ENCODE measurements at places on chromosomes 4 and X.

DNA sequence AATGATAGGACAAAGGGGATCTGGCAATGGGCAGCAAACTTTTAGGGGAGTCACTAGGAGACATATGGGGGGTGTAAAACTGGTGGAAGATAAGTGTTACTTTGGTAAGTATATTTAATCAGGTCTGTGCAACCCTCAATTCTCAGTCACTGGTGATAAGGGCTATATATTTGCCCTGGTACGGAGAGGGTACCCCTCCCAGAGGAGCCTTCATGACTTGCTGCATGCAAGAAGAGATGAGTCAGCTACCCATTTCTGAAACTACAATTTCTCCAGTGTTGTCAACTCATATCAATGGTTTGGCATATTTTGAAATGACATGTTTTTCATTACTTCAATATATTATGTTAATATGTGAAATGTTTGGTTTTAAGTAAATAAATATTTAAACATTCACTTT lies 14.3 kb downstream of the SMARCAD1 start:
- DNase-seq, result no peak

- peak; percentile 93 for DNase-seq
Measured at GRCh38 chr4:105280338-105281123, 133.9 kb downstream of the TET2 start.

DNA sequence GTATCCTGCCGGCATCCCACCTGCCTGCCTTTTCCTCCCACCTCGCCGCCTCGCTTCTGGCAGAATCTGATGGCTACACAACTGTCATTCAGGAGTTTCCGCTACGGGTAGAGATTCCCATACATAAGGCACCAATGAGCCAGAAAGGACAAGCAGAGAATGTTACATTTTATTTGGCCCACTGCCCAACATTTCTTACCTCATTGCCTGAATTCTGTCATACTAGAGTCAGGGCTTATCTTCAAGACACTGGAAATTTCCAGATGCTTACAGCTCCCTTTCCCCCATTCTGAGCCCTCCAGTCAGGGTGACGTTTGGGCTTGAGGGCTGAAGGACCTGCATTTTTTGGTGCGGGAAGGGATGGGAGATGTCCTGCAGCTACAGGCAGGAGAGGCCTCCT lies 113.0 kb downstream of the NHS start:
- no peak for DNase-seq

GRCh38 chr4:169219440-169219839 lies 51.3 kb downstream of the SH3RF1 start:
- DNase-seq, result no peak

DNA sequence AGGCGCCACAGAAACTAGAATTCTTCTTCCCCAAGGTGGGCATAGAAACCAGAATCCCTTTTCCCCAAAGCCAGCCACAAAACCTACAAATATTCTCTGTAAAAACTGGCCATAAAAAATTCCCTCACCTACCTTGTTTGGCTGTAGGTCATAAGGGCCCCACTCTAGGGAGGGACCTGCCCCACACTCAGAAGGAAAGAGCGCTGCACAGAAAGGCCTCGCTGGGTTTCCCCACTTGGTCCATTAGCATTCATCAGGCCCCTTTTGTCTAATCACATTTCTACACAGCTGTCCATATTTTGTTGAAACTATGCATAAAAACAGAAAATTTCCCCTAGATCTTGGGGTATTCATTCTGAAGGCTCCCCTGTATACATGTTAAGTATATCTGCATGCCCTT lies 54.1 kb downstream of the PHKA2 start:
- no peak for DNase-seq

GRCh38 chr4:83013902-83014301 lies 3.3 kb upstream of the LIN54 start:
- no peak for DNase-seq

DNA sequence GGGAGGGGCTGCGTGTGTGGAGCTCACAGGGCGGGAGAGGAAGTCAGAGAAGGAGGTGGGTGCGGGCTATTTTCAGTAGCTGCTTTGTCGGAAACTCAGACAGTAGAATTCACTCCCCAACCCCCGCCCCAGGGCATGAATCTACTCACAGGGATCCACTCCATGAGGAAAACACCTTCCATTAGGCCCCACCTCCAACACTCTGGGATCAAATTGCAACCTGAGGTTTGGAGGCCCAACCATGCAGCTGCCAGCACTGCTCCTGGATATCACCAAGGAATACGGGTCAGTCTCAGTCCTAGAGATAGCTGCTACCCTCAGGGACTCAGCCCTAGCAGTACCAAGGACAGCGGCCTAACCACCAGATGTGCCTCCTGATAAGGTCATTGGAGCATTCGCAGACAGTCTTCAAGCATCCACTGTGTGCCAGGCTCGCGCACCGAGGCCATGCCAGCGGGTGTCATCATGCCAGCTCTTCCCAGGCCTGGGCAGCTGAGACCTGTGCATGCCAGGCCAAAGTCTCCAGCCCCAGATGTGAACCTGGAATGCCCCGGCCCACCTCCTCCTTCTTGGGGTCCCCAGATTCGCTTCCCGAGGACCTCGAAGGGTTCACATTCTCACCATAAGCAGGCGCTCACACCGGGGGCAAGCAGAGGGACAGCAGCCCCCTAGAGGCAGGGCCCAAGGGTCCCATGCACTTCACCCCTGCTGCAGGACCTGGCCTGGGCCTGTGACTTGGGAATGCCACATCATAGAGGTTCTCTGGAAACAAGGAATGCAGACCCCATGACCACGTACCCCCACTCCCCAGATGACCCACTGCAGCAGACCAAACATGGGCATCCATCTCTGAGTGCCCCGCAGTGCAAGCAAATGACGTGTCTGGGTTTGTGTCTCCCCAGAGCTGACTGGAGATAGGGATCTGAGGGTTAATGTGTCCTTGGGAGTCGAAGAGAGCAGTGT lies 102.3 kb downstream of the ADRA2C start:
- DNase-seq, result no peak

- DNase-seq, result peak; percentile 47
Measured at GRCh38 chr4:182242787-182243186, 415 bp upstream of the TENM3 start.

DNA sequence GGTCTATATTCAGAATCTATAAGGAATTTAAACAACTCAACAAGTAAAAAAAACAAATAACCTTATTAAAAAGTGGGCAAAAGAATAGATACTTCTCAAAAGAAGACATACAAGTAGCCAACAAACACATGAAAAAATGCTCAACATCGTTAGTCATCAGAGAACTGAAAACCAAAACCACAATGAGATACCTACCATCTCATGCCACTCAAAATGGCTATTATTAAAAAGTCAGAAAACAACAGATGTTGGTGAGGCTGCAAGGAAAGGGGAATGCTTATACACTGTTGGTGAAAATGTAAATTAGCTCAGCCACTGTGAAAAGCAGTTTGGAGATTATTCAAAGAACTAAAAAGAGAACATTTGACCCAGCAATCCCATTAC lies 201.6 kb downstream of the QDPR start:
- DNase-seq, result peak; percentile 37

GRCh38 chr4:83405844-83406816 lies 49.5 kb downstream of the HELQ start:
- DNase-seq, result no peak

- DNase-seq, result peak; percentile 22
Measured at GRCh38 chr4:57492251-57492878, 382.2 kb upstream of the IGFBP7 start.

GRCh38 chr4:168560184-168561180 lies 63.6 kb downstream of the PALLD start:
- peak; percentile 76 for DNase-seq

DNA sequence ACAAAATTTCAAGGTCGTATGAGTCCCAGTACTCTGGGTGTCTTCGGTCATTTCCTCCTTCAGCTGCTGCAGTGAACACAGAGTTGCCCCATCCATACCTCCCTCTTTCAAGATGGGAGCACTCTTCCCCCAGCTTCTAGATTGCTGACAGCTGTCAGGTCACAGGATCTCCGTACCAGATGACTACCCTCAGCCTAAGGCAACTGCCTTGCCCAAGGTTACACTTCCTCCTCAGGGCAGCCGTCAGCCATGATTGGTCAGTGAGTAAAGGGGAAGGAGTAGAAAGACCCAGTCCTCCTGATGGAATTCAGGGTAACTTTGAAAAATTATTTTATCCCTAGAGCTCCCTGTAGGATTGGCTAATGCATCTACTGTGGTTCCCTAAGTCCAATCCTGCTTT lies 81.6 kb downstream of the NAF1 start:
- no peak for DNase-seq

- peak; percentile 50 for DNase-seq
Measured at GRCh38 chr4:168449719-168450452, 30.4 kb downstream of the DDX60L start.

DNA sequence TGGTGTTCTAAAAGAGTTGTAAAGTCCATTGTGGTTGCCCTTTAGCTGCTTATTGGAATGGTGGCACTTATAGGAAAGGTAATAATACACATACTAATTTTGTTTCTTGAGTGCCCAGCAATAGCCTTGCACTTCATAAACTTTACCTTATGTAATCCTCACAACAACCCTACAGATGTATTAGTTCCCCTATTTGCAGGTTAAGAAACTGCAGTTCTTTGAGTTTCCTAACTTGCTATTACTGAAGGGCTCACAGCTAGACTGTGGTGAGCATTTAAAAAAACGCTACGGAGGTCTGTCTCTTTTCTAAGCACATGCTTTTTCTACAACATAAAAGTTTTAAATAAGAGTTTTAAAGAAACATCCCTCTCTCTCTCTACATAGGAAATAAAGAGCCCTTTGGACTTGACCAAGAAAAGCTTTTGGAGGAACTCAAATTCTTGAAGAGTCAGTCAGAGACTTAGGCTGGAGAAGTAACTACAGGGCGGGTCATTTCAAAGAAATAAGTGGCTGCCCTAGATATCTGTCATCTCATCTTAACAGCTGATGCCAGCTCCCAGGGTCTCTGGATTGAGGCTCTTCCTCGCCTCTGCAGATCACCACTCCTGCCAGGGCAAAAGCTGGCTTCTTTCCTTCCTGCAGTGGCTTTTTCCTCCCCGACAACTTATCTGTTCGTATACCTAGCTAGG lies 42.0 kb upstream of the FBXW7 start:
- no peak for DNase-seq

- no peak for DNase-seq
Measured at GRCh38 chrX:12919051-12919450, 12.6 kb downstream of the TLR8 start.

DNA sequence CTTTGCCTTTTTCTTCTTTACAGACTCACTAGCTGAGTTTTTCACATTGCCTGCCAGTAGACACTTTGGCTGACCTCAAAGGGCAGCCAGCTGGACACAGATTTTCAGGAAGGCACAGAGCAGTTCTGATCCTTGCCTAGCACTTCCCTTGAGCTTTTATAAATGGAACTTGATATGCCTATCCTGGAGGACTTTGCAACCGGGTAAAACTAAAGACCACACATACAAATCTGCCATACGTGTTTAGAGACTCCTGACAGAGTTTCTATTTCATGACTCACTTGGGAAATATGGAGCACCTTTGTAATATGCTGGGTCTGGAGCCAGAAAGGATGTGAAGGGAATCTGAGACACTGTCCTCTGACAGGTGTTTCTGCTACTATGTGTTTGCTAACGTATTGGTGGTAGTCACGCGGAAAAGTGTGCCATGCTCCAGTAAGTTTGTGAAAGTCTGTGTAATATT lies 56.7 kb upstream of the RASSF6 start:
- DNase-seq, result peak; percentile 50

GRCh38 chr4:175413561-175413960 lies 398.5 kb downstream of the GPM6A start:
- DNase-seq, result peak; percentile 94

GRCh38 chrX:148976571-148977400 lies 476.4 kb downstream of the AFF2 start:
- no peak for DNase-seq

GRCh38 chr4:139985401-139985800 lies 168.6 kb downstream of the MAML3 start:
- DNase-seq, result no peak

GRCh38 chr4:177441061-177441802 lies 1.0 kb downstream of the AGA start:
- peak; percentile 36 for DNase-seq

DNA sequence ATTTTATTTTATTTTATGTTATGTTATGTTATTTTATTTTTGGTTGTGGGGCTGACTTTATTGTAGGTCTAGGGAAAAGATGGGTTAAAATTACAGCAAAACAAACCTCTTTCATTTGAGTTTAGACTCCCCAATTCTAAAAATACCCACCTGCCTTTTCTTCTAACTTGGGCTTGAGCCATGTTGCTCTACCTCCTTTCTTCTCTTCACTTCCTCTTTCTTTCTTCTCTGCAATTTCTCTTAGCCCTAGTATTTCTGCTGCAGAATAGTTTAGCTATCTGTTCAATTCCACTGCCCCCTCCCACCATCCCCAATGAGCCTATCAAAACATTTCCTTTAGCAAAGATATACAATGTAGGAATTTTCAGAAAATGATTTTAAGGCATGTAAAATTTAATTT lies 653.3 kb downstream of the ARAP2 start:
- DNase-seq, result no peak

- no peak for DNase-seq
Measured at GRCh38 chr4:104818579-104818978, 323.9 kb upstream of the CXXC4 start.

- no peak for DNase-seq
Measured at GRCh38 chr4:70925418-70925817, 23.2 kb downstream of the MOB1B start.

- DNase-seq, result no peak
Measured at GRCh38 chr4:151824656-151825055, 63.8 kb upstream of the GATB start.

GRCh38 chr4:8278009-8278395 lies 8.4 kb downstream of the HTRA3 start:
- DNase-seq, result no peak

GRCh38 chr4:161101881-161102280 lies 1061.9 kb downstream of the FSTL5 start:
- DNase-seq, result no peak

DNA sequence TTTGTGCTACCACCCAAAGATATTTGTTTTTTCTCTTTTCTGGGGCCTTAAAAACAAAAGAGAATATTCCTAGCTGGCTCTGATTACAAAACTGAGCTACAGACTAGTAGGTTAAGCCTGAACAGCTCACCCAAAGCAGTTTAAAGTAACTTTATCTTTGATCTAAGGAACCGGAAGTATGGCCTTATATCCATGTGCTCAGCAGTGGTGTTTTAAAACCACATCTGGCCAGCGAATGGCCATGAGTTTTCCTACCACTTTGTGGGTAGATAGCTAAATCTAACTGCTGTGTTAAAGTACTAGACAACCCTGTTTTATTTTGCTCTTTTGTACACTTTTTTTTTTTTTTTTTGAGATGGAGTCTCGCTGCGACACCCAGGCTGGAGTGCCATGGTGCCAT lies 24.6 kb downstream of the ADGRG4 start:
- no peak for DNase-seq

GRCh38 chr4:148445860-148446330 lies 3.7 kb upstream of the NR3C2 start:
- no peak for DNase-seq

DNA sequence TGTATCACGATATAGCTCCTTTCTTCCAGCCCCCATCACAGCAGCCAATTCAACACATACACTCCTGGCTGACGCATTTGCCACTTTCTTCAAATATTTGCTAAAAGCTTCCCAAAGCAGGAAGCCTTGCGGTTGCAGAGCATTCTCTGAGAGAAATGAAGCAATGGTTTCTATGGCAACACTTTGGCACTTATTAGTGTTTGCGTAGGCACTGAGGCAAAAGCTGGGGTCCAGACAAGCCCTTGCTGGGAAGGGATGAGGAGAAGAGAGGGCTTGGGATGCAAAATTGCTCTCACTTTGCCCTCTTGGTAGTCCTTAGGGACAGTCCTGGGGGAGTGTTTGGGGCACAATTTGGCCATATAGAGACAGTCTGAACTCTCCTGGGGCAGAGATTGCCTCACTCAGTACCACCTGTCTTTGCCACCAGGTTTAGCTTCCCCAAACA lies 55.0 kb upstream of the PAK3 start:
- DNase-seq, result peak; percentile 95

- peak; percentile 66 for DNase-seq
Measured at GRCh38 chr4:4443821-4444220, 56.9 kb downstream of the NSG1 start.
